ENCODE measurements at places on chromosomes 12 and 14.
A peak's percentile ranks its signal among the peaks of the same experiment; 100 is the strongest.

DNA sequence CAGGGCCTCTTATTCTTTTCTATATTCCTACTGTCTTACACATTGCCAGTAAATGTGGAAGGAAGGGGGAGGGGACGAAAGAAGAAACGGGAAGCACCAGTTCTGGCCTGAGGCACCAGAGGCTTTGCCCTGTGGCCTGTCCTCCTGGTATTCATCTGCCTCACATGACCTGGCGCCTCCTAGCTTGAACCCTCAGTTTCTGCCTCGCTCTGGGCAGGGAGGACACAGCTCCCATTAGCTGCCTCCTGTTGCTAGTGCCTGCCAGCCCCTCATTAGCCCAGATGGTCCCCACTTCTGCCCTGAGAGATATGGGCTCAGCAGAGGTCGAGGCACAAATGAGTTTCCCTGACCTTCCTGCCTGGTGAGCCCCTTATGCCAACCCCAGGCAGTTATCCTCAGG lies 3.0 kb upstream of the PLEKHG6 start:
- DNase-seq: no peak

DNA sequence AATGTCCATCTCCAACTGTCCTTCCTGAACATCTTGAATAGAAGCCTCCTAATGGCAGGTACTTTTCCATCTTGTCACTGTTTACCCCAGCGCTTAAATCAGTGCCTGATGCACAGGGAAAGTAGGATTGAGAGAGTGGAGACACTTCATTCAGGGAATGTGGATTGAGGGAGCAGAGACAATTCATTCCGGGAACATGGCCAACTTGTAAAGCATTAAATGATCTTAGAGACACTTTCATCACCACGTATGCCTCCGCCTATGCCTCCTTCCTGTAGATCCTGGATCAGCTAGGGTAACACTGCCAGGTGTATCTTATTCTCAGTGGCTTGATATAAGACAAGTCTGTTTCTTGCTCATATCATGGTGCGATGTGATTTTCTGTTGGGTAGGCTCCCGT lies 67.6 kb upstream of the CSRP2 start:
- no peak for DNase-seq

GRCh38 chr12:46126050-46126727 lies 135.8 kb upstream of the SCAF11 start:
- no peak for DNase-seq

DNA sequence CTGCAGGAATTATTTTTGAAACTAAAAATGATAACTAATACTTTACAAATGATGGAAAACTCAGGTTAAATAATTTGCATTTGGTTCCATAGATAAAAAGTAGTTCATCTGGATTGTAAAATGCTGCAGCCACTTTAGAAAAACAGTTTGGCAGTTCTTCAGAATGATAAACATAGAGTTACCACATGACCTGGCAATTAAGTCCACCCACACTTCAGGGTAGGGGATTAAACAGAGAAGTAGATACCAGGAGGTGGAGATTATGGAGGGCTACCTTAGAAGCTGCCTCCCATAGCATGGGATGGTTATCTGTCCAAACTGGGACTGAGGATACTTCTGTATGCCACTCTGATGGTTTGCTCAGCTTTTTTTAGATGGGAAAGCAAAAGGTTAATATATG lies 22.2 kb downstream of the ARF6 start:
- no peak for DNase-seq

- DNase-seq: peak; percentile 29
These were observed 68.9 kb upstream of the NCOR2 start for GRCh38 chr12:124636138-124636978.

DNA sequence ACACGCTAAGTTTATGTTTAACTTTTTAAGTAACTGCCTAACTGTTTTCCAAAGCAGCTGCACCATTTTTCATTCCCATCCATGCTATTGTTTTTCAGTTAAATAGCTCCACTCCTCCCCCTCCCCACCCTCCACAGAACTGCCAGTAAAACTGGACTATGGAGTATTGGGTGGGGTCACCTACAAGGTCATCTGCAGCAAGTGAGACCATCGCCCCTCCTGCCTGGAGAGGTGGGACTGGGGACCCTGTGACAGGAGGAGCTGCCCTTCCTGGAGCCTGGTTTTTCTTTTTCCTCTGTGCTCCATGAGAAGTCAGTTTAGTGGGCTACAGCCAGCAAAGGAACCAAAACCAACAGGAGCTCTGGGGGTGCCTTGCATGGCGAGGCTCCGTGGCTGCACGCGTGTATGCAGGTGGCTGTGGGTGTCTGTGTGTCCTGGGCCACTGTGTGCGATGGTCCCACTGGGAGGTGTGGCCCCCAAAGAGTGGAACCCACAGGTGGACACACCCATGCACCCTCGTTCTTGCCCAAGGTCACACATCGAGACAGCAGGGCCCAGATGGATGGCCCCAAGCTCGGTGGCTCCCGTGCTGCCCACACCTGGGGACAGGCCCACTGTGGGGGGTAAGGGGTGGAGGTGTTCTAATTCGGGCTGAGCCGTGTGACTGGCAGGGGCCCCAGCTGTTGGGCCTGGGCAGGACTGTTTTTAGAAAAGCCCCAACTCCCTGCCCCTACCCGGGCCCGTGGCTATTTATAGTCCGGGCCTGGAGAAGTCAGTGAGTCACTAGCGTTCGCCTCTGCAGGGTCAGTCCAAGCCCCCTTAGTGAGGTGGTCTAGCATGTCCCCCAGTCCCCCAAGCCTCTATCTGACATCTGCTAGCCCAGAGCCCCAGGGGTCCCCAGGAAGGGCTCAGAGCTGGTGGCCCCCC lies 2.3 kb upstream of the ADSS1 start:
- no peak for DNase-seq

GRCh38 chr12:66269757-66270383 lies 32.4 kb upstream of the HELB start:
- no peak for DNase-seq

GRCh38 chr14:61861320-61861865 lies 99.2 kb downstream of the SNAPC1 start:
- DNase-seq: no peak

DNA sequence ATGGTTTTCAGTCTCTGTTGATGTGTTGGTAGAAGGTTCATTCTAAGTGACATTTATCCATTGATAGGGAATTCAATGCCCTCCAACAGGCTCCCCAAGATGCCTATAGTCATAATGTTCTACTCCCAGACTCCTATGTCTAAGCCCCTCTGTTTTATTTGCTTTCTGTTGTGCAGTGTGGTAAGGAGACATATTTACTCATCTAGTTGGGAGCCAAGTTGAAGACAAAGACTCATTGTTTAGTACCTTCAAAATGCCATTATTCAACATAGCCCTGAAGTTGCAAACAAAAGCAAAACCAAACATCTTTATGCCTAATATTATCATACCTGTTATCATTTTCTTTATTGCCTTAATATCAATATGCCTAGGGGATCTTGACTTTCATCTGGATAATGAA lies 302.1 kb downstream of the RMST start:
- no peak for DNase-seq

- DNase-seq: no peak
These were observed 35.0 kb downstream of the TGFB3 start for GRCh38 chr14:75946785-75947184.

- no peak for DNase-seq
These were observed 240.6 kb downstream of the SLC25A21 start for GRCh38 chr14:36931791-36932190.

GRCh38 chr14:75626863-75627262 lies 33.8 kb downstream of the ERG28 start:
- DNase-seq: no peak

DNA sequence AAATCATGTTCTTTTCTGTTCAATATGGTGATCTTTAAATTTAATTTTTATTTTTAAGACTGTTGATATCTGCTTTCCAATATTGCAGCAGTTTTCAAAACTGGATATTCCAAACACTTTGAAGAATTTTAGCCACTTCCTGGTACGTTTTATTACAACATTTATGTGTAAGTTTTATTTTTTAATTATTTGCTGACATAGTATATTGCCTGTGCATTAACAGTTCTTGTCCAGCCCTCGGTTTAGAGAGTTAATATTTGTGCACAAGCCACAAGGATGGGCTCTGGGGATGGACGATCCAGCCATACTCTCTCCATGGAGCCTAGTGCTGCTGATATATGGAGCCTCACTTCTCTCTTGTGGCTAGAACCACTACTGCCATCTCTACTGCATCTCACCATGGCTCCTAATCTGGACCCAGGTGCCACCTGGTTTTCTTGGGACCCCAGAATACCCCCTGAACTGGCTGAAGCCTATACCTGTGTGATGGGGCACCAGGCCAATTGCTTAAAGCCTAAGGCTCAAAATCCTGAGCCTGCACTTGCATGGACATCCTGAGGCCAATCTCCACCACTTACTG lies 262.5 kb downstream of the RASSF9 start:
- DNase-seq: no peak

- no peak for DNase-seq
These were observed 61.4 kb downstream of the SLC16A7 start for GRCh38 chr12:59657266-59657665.
